Nephron progenitor cell (in vitro differentiated cells): ENCODE measurements at places on chromosomes 7 and 10.
A peak's percentile ranks its signal among the peaks of the same experiment; 100 is the strongest.

DNA sequence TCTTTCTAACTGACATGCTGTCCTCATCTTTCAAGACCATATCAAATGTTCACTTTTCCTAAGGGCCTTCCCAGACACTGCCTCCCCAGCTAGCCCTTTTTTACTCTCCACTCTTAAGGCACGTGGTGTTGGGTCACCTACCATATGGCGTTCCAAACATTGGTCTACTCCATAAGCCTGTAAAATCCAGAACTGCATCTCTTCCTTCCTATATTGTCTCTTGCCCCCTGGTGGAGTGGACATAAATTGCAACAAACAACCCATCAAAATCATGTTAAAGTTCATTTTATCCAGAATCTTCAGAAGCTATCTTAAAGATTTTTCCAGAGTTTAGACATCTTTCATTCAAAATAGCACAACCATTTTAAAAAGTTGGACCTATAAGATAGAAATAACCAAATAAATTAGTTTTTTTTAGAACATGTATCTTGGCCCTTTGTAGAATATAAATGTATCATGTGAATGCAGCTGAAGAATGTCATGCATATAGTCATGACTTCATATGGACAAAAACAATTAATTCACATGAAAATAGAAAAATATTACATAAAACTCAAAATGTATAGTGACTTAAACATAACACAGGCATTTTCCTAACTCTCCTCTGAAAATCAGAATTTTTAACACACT, 180.6 kb upstream of the CHRM2 start:
- no peak overlapping the region for H3K4me3 ChIP-seq
- peak; percentile 13 for DNase-seq
- peaks cover 10% of the 10 kb centered on the region for H3K4me1 ChIP-seq
- H3K27ac ChIP-seq = no peak overlapping the region

- no peak overlapping the region for H3K27ac ChIP-seq
- H3K27me3 ChIP-seq = no peaks in the 10 kb centered on the region
- H3K36me3 ChIP-seq = peaks cover 56% of the 10 kb centered on the region
- DNase-seq = no peak
- H3K4me3 ChIP-seq = no peak overlapping the region
These were observed 35.2 kb downstream of the ANKRD26 start for GRCh38 chr10:27065084-27065483.

DNA sequence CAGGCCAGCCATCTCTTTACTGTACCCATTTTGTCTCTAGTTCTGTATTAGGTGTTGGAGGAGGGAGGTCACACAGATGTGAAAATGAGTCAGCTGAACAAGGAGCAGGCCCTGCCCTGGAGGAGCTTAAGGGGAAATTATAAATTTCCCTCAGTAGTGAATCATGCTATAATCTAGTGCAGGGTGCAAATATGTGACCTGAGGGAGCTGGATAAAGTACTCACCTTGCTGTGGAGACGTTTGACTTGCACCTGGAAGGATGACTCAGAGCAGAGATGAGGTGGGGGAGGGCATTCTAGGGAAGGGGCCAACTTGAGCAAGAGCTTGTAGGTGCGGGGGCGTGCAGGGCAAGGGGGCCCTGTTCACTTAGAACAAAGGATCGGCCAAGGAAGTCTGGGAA, 610.6 kb downstream of the SDK1 start:
- H3K4me1 ChIP-seq = peaks cover 44% of the 10 kb centered on the region
- H3K36me3 ChIP-seq = no peaks in the 10 kb centered on the region
- H3K4me3 ChIP-seq = no peak overlapping the region

GRCh38 chr10:69874449-69874848, 72.7 kb downstream of the COL13A1 start:
- peaks cover 24% of the 10 kb centered on the region for H3K4me1 ChIP-seq
- peaks cover 57% of the 10 kb centered on the region for H3K27me3 ChIP-seq
- no peak for DNase-seq
- no peak overlapping the region for H3K27ac ChIP-seq
- no peak overlapping the region for H3K4me3 ChIP-seq

DNA sequence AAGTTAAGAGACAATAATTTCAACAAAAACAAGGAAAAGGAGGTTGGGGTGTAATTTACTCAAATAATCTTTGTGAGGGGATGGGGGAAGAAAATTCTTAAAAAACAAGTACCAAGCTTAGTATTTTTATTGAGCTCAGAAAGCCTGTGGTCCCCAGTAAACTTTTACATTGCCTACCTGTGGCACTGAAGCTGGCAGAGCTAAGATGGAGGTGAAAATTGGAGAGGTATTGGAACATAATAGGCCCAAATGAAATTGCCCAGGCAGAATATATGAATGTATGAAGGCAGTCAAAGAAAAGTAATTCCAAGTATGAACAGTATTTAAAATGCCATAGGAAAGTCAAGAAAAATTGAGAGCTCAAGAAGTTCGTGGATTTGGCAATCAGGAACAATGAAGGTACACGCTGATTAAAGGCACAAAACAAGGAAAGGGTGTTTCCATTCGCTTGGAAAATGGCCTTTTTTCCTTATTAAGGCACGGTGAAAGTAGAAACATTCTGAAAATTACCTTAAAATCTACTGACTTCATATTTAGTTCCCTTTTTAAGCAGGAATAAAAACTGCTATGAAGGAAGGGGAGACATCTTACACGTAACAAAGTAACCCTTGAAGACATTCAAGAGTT, 3.4 kb upstream of the KMT2E start:
- peaks cover 5% of the 10 kb centered on the region for H3K27me3 ChIP-seq
- peak overlapping the region; percentile 46 for H3K27ac ChIP-seq
- peak overlapping the region; percentile 99 for H3K4me3 ChIP-seq
- H3K36me3 ChIP-seq = peaks cover 30% of the 10 kb centered on the region
- no peak for DNase-seq
